ENCODE measurements at places on chromosomes 2 and 18.

DNA sequence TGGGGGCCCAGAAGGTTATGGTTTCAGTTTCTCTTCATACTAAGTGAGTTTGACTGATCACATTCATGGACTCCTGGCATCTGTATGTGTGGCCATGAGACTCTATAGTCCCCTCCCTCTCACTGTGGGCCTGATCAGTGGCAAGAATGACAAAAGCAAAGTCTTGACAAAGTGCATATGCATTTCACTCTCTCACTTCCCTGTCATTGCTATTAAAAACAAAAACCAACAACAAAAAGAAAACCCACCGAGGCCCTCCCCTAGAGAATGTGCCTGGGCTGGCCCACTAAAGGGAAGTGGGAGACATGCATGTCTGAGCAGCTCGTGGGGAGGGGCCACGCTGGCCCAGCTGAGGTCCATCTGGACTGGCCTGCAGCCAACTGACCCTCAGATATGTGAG, 600.1 kb upstream of the RAB6C start:
- DNase-seq = no peak

- no peak for DNase-seq
Measured at GRCh38 chr2:175218551-175218950, 37.0 kb upstream of the ATP5MC3 start.

DNA sequence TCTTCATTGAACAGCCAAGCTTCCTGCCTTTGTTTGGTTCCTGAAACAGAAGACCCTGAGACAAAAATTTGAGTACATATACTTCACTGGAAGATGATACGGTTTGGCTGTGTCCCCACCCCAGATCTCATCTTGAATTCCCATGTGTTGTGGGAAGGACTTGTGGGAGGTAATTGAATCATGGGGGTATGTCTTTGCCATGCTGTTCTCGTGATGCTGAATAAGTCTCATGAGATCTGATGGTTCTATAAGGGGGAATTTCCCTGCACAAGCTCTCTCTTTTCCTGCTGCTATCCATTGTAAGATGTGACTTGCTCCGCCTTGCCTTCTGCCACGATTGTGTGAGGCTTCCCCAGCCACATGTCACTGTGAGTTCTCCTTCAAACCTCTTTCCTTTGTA, 76.5 kb downstream of the BABAM2 start:
- DNase-seq = no peak

DNA sequence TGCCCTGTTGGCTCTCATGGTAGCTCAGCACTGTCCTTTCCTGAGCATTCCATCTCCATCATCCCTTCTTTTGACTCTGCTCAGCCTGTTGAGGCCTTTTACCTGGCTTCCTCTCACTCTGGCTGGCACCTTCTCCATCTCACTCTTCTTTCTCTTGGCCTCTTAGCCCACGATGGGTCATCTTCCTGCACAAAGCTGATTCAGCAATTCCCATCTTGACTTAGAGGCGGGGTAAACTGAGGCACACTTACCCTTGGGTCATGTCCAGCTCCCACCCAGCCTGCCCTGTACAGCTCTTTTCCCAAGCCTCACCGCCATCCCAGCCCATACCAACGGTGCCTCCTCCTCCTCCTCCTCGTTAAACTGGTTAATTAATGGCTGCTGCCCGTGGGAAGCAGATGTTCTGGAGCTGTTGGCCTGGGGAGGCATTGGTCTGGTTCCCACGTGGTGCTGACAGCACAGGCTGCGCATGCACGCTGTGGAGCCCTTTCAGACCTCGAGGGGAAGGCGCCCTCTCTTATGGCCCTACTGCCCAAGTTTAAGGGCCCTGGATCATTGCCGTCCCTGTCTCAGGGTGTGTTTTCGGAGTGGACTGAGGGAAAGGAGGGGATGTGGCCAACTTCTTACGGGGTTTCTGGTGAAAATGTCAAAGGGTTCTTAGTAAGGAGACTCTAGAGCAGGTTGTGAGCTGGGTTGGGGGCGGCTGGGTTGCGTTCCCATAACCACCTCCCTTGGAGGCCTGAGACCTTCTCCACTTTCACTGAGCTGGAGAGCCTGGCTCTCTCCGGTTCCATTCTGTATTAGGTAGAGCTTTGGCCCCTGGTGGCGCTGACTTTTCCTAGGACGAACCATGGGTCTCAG, 10.9 kb downstream of the WNT10A start:
- DNase-seq = no peak

DNA sequence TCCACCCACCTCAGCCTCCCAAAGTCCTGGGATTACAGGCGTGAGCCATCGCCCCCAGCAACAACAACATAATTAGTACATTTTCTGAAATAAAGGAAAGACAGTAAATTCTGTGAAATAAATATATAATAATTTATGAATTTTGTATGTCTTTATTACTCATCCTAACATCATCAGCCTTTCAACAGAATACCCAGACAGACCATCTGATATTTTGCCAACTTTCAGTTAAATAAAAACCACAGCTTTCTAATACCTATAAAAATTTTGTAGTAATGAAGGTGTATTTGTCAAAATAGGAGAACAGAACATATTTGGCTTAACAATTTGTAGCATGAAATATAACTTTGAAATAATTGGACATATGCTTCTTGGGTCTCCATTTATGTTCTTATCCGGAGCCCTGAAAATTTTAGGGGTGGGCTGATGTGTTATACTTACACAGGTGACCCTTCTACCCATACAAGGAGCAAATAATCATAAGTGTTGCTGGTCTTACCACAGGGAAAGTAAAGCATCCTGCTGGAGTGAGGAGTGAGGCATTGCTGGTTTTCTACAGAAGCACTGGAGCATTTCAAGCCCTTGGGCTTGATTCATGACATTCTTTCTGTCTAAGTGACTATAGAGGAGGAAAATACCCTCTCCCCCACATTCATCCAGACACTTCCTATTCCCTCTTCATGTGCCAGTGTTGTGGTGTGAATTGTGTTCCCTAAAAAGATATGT, 99.3 kb downstream of the SPOPL start:
- DNase-seq = no peak

GRCh38 chr2:220006152-220006621, 378.8 kb downstream of the SLC4A3 start:
- DNase-seq = no peak

DNA sequence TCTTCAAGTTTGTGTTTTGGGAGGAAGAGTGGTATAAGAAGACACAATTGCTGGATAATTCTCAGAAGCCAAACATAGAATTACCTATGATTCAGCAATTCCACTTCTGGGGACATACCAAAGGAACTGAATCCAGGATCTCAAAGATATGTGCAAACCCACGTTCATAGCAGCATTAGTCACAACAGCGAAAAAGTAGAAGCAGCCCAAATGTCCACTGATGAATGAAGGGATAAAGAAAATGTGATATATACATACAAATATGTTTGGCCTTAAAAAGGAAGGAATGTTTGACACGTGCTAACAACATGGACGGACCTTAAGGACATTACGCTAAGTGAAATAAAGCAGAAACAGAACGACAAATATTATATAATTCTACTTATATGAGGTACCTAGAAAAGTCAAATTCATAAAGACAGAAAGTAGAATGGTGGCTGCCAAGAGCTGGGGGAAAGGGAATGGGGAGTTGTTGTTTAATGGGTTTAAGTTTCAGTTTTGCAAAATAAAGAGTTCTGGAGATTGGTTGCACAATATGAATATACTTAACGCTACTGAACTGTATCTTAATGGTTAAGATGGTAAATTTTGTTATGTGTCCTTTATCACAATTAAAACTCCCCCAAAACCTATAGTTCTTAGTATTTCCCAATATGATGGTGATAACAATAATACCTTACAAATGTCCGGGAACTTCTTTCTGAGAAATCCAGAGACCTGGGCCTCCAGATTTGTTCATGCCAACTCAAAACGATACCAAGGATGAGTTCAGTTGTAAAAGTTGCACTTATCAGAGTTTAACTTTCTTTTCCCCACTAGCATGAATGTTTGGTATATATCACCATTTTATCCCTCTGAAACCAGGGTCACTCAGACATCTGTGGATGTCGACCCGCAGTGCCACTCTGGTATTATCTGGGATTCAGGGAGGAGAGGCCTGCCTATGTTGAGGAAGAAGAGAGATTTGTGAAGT, 33.7 kb upstream of the WIPF1 start:
- DNase-seq = no peak

- no peak for DNase-seq
Measured at GRCh38 chr18:22552254-22552653, 134.5 kb upstream of the CTAGE1 start.

GRCh38 chr18:5868218-5868854, 27.0 kb downstream of the TMEM200C start:
- DNase-seq = peak; percentile 17

GRCh38 chr2:138950486-138950885, 170.3 kb upstream of the NXPH2 start:
- DNase-seq = no peak

DNA sequence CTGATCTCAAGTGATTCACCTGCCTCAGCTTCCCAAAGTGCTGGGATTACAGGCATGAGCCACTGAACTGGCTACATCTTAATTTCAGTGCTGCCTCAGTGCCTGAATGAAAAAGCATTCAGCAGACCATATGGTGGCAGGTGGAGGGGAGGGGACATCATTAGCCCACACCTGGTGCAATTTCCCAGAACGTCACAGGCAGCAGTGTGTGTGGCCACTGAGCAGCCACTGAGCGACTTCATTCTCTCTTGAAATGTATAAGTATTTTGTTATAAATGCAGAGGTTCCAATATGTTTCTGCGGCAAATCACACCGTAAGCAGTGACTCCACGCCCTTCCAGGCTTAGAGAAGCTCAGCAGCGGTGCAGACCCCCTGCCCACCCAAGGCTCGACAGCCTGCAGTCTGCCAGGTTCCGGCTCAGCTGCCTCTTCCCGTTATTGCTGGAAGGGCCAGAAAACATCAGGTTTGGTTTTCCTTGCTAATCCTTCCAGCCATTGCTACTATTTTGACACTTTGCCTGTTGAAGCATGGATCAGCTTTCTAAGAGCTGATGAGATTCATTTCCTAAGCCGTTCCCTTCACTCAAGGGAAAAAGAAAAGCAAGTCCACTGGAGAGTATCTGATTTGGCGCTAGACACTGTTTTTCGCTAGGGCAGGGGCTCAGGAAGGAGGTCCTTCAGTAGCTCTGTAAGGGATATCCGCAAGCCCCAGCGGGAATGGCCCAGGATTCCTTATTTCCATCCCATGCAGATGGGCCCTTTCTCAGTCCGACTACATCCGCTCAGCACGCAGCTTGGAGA, 250.7 kb downstream of the VAPA start:
- DNase-seq = no peak

- peak; percentile 86 for DNase-seq
Measured at GRCh38 chr2:235605312-235606003, 111.6 kb downstream of the AGAP1 start.

GRCh38 chr18:3651266-3651665, 201.3 kb downstream of the TGIF1 start:
- DNase-seq = no peak

- no peak for DNase-seq
Measured at GRCh38 chr2:9697909-9698308, 67.1 kb upstream of the YWHAQ start.

DNA sequence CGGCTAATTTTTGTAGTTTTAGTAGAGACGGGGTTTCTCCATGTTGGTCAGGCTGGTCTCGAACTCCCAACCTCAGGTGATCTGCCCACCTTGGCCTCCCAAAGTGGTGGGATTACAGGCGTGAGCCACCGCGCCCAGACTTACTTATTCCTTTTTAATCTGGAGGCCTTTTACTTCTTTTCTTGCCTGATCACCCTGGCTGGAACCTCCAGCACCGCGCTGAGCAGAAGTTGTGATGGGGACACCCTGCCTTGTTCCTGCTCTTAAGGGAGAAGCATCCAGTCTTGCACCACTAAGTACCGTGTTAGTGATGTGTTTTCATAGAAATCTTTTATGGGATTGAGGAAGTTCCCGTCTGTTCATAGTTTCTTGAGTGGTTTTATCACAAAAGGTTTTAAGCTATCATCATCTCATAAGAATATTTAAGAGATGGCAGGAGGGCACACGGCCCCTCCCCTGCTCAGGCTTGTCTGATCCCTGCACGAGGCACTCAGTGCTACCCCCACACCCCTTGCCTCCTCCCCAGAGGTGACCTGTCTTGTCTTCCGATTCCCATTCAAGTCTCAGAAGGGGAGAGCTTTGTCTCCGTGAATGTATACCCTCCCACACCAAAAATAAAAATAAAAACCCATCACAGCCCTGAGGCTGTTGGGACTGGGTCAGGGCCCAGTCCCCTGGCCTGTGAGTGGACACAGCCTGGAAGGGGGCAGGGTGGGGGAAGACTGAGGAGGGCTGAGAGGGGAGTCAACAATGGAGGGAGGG, 65.3 kb upstream of the SMAD7 start:
- no peak for DNase-seq

DNA sequence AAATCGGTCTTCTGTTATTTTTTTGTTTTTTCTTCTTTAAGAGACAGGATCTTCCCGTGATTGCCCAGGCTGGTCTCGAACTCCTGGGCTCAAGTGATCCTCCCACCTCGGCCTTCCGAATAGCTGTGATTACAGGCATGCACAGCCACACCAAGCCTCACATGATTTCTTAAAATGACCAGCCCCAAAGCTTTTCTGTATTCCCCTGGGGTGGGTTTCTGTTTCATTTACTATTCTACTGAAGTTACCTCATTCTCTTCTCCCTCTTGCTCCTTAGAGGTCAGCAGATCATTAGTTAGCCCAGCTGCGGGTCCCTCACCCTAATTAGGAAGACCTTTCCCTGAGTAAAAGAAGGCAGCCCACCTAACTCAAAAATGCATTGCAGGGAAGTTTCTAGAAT, 27.6 kb downstream of the SLC1A4 start:
- no peak for DNase-seq

GRCh38 chr2:86518481-86518880, 44.8 kb downstream of the CHMP3 start:
- DNase-seq = peak; percentile 53

DNA sequence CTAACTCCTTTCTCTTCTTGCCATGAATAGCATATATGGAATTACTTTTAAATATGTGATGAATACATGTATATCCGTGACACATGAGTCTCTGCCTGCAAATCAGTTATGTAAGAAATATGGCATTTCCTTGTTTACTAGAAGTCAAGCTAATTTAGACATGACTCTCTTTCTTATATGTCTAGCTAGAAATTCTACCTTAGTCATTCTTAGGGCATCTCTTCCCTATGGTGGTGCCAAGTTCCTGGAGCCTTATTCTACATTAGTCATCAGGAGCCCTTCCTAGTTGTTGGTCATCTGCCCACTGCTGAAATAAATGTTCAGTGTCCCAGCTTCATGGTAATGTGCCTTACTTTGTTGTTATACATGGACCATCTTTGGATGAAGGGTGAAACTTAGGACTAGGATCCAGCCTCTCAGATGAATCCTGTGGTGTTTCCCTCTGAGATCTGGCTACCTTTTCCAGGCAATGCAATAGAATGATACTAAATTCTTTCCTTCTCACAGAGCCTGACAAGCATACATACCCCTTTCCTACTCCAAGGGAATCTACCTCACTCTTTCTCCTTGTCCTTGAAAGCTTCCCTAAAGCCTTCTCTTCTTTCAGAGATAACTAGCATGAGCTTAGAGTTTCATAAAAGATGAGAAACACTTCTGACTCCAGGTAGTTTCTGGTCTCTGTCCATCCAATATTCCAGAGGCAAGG, 415.3 kb upstream of the VWC2L start:
- DNase-seq = no peak

GRCh38 chr2:200730302-200730701, 81.4 kb upstream of the BZW1 start:
- DNase-seq = no peak

GRCh38 chr2:37361216-37361815, 16.9 kb downstream of the QPCT start:
- DNase-seq = no peak
